EL (cell line): ENCODE measurements at places on chromosomes 7 and 10.

DNA sequence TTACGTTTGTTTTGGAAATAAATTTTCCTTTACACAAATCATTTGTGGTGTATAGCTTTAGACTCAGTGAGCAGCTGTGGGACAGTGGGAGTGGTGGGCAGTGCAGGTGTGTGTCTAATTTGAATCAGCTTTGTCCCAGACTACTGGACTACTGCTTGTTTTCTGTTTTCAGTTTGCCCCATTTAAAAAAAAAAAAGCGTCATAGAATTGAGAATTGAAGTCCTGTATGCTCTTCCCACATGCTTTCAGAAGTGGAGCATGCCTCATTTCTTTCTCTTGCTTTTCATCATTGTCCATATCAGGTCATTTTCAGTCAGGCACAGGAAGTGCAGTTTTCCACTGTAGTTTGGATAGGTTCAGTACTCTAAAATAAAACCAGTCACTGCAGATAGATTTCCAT lies 66.1 kb downstream of the SHH start:
- DNase-seq: no peak

GRCh38 chr10:129332476-129332875 lies 134.6 kb upstream of the MGMT start:
- no peak for DNase-seq

DNA sequence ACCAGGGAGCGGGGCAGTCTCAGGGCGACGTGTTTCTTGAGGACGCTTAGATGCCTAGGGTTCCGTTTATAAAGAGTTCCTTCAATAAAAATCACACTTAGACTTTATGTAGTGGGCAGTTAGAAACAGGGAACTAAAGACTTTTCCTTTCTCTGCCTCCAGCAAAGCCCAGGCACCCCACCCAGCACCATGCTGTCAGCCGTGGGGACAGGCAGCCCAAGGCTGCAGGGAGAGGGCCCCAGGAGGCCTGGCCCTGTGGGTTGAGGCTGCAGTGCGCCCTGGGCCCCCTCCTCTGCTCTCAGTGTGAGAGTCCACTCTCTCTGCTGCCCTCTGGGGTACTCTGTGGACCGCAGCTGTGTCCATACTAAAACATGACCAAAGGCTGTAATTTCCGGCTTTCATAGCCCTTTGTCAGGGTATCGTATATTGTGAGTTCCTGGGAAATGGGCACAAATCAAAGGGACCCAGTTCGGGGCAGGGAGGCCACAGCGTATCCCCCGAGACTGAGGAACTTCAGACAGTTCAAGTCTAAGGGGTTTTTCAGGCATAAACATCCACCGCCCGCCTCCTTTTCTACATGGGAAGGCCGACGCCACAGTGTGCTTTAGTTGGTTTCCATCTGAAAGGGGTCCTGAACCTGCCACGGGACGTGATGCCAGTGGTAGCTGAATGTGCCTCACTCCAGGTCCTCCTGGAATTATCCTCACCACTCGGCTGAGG lies 59.7 kb downstream of the DNAJB6 start:
- DNase-seq: no peak

GRCh38 chr7:110943701-110944345 lies 147.1 kb upstream of the LRRN3 start:
- DNase-seq: peak; percentile 24

DNA sequence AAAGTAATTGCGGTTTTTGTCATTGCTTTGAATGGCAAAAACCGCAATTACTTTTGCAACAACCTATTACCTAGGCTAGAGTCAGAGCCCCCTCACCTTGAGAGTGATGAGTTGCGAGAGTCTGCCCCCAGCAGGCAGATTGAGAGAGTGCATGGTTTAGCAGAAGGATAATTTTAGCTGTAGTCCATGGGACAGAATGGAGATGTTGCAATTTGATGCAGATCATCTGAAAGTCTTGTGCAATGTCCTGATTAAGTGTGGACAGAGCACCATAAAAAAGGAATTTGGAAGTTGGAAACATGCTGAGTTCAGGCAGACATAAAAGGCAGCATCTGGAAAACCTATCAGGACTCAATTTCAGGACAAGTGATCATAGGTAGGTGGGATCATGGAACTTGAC lies 48.7 kb downstream of the GPR141 start:
- DNase-seq: no peak

- no peak for DNase-seq
Observed at GRCh38 chr7:71131256-71132126, 453 bp upstream of the GALNT17 start.

GRCh38 chr7:84817016-84817415 lies 369.8 kb downstream of the SEMA3D start:
- no peak for DNase-seq

- DNase-seq: no peak
Observed at GRCh38 chr10:8315619-8316021, 261.1 kb downstream of the GATA3 start.

DNA sequence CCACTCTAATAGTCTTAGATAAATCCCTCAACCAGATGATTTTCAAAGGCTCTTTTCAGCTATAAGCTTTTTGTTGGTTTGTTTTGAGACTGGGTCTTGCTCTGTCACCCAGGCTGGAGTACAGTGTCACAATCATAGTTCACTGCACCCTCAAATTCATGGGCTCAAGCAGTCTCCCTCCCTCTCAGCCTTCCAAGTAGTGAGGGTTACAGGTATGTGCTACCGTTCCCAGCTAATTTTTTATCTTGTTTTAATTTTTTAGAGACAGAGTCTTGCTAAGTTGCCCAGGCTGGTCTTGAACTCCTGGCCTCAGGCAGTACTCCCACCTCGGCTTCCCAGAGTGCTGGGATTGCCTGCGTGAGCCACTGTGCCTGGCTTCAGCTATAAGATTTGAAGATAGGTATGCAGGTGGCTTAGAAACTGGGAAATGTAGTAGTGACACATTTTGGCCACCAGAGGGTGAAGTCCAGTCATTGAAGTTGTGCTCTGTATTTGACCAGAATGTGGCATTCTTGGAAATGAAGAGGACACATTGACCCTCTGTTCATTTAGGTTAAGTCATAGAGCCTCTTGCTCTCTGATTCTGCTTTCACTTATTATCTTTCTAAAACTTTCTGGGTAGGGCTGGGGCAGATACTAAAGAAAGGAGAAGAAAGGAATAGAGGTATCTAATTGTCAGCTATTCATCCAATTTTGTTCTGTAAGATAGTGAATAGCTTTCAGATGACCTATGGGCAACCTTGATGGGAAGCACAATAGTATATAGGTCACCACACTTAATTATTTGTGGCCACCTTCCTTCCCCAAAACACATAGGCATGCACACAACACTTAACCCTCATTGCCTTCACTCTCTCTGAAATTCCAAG lies 36.0 kb downstream of the R3HCC1L start:
- peak; percentile 54 for DNase-seq

- DNase-seq: no peak
Observed at GRCh38 chr7:79421751-79422150, 31.7 kb downstream of the MAGI2 start.

- peak; percentile 26 for DNase-seq
Observed at GRCh38 chr7:14807507-14807906, 95.0 kb downstream of the DGKB start.

DNA sequence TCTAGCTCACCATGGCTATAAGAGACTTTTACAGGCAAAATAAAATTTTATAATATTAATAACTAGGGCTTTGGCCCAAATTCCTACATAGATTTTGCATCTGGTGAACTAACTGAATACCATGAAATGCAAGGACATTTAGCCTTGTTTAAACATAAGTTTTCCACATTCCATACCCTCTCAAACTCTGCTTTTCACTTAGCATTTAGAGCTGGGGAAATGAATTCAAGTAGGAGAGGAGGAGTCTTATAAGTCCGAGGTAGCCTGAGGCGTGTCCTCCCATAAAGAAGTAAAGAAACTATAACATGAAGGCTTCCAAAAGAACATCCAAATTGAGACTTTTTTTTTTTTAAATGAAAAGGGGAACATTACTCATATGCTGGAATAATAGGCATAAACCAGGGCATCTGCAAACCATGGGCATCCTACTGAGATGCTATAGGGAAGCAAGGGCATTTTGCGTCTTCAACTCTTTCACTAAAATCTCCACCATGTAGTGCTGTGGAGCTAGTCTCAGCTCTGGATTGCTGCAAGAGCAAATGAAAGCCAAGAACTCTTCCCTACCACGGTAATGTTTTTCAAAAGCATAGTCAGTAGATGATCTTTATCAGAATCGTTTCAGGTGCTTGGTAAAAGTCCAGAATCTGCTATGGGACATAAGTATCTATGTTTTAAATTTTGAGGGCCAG lies 79.1 kb downstream of the PALS2 start:
- DNase-seq: no peak

- DNase-seq: peak; percentile 21
Observed at GRCh38 chr7:124686543-124687171, 78.9 kb downstream of the GPR37 start.

- DNase-seq: no peak
Observed at GRCh38 chr7:36736899-36737211, 12.6 kb upstream of the AOAH start.

DNA sequence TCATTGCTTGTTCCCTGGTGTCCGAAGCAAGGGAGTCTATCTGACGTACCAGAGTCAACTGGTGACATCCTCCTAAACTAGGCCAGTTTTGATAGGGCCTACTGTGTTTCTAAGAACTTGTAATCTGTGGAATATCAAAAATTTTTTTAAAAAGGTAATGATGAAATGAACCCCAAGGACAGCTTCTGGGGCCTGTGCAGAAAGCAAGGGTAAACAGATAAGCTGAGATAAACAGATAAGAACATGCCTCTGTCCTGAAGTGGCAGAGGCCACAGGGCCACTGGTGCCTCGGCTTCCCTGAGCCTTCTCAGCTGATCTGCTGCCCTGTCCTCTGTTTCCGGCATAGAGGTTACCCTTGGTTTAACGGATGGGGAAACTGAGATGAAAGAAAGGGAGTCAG lies 8.8 kb downstream of the GRK5 start:
- no peak for DNase-seq

GRCh38 chr10:21315645-21316220 lies 209.7 kb downstream of the SKIDA1 start:
- DNase-seq: peak; percentile 93

- DNase-seq: no peak
Observed at GRCh38 chr7:24279512-24279911, 4.5 kb upstream of the NPY start.

- peak; percentile 74 for DNase-seq
Observed at GRCh38 chr7:28853834-28854749, 104.0 kb downstream of the TRIL start.

GRCh38 chr10:5413012-5413938 lies 918 bp downstream of the NET1 start:
- DNase-seq: peak; percentile 71

DNA sequence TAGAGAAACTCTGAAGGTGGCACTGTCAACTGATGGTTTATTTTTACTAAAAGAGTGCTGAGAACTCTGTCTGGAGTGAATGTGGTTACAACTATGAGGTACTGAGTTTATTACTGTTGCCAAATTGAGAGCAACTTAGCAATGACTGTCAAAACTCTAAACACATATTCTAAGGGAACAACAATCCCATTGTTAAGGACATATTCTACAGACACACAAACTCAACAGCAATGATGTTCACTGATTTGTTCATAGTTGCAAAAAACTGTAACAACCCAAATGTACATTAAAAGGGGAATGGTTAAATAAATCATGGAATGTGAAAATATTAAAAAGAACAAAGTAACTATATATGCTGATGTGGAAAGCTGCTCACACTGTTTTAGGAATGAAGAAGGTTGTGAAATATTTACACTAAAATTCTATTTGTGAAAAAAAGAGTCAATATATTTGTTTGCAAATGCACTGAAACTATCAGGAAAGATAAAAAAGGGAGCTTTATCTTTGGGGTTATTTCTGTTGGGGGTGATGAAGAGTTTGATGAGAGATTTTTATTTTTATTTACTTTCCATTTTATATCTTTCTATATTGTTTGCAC lies 12.9 kb downstream of the PON2 start:
- no peak for DNase-seq

DNA sequence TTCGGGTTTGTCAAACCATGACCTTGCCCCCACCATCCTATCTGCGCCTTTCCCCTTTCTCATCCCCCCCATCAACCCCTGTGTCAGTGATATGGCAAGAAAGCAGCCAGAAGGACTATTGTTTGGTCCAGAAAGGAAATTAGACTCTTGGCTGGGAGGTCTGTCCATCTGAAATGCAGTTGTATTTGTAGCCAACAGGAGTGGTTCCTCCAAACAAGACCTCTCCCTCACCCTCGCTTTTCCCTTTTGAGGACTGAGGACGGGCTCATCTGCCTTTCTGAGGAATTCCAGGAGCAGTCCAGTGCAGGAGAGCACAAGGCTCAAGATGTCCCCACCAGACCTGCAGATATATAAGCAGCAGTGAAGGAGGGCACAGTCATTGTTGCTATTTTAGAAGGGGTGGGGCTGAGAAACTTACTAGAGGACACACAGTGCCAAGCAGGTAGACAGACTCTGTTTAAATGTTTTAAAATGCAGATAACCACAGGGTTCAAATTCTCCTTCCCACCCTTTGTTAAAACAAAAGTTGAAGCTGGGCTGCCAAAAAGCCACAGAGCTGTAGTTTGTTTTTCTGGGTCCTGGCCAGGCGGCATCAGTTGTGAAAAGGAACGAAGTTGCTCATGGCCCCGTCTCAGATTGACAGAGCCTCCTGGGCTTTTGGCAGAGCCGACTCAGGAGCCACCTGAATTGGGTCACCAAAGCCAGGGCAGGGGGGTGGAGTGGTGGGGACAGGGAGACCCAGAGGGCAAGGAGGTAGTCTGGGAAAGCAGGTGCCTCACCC lies 37.3 kb downstream of the CYP17A1 start:
- no peak for DNase-seq

DNA sequence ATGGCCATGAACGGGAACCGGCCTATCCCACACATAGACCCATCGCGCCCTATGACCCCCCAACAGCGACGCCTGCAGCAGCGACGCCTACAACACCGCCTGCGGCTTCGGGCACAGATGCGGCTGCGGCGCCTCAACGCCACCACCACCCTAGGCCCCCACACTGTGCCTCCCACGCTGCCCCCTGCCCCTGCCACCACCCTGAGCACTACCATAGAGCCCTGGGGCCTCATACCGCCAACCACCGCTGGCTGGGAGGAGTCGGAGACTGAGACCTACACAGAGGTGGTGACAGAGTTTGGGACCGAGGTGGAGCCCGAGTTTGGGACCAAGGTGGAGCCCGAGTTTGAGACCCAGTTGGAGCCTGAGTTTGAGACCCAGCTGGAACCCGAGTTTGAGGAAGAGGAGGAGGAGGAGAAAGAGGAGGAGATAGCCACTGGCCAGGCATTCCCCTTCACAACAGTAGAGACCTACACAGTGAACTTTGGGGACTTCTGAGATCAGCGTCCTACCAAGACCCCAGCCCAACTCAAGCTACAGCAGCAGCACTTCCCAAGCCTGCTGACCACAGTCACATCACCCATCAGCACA lies 9.5 kb downstream of the POLD2 start:
- DNase-seq: no peak
